Endothelial cell (in vitro differentiated cells): ENCODE measurements at places on chromosomes 7 and 10.

DNA sequence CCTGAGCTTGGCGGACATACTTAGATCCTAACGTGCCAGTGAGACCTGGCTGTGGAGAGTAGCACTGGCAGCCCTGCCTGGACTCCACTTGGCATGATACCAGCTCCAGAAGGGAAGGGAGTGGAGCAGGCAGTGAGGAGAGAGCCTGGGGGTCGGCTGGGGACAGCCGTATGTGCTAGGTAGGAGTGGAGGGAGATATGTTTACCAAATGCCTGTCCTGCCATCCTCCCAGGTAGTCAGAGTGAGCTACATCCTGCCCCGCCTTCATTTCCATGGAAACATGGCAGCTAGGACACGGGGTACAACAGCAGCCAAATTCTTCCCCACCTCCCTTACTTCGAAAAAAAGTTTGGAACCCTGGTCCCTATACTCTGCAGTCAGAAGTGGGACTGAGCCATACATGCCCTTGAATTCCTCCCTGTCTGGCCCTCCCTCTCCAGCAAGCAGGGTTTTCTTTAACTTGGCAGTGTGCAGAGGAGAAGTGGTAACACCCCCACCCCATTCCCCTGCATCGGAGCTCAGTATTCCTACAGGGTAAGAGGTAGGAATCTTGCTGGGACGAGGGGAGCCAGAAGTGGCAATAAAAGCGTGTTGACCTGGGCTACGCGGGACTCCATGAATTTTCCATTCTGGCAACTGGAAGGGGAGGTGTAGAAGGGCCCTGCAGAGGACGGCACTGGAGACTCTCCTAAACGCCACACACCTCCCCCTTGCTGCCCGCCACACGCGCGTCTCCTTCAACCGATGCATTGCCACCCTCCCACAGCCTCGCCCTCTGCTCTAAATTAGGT lies 20.0 kb upstream of the SMO start:
- no peak for DNase-seq

DNA sequence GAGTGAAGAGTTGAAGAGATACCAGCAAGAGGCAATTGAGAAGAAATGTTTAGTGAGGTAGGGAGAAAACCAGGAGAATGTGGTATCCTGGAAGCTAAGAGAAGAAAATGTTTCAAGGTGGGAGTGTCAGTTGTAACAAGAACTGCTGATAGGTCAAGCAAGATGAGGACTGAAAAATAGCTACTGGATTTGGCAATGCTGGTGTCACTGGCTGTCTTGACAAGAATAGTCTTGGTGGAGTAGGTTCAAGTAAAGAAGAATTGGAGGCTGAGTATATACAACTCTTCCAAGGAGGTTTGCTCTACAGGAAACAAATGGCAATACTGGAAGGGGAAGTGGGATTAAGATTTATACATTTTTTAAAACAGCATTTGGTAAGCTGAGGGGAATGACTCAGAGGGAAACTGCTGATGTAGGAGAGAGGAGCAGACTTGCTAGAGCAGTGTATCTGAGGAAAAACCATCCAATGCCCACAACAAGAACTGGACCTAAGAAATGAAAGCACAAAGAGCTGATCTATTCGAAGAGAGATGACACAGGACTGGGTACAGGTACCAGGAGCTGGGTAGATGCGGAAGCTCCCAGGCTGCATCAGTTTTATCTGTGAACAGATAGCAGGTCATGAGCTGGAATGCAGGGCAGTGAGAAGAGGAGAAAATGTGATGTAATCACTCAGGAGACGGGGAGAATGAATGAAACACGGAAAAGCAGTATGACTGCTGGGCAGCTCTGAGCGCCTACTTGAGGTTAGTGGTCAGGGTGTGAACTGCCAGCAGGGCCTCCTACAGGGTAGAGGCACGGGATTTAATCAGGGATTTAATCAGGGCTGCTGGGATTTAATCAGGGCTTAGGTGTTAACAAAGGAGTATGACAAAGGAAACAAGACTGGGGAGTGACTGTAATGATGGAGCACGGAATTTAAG lies 34.5 kb downstream of the FAM25A start:
- no peak for DNase-seq

- no peak for DNase-seq
Measured at GRCh38 chr7:329691-330281, 39.8 kb downstream of the FOXL3 start.

- DNase-seq, result no peak
Measured at GRCh38 chr10:1241322-1241890, 185.2 kb downstream of the WDR37 start.

DNA sequence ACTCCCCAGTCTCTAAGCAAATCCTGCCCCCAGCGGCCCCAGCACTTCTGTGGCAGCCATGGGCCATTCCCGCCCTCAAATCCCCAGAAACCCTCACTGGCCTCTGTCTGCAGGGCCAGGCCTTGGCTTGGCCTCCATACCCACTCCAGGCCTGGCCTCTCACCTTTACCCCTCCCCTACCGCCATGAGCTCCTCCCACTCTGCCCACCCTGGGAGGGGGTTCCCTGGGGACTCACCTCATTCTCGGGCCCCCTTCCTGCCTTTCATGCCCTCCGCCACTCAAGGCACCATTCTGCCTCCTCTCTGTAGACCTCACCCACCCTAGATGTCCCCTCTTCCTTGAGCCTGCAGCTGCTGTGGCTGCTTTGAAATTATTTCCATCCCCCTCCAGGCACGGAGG lies 41.0 kb downstream of the PRF1 start:
- no peak for DNase-seq
